ENCODE measurements at places on chromosomes 16 and 17.

DNA sequence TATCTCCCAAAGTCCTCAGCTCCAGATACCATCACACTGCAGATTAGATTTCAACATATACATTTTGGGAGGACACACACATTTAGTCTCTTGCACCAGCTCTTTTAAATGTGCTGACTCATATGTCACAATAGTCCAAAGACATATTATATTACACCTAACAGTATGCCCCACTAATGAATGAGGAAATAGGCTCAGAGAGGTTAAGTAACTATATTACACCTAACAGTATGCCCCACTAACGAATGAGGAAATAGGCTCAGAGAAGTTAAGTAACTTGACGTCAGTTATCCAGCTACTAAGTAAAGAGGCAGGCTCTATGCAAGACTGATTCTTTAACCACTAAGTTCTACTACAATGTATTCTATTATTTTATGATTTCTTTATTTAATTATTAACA, 9.7 kb downstream of the IRX6 start:
- DNase-seq: no peak

DNA sequence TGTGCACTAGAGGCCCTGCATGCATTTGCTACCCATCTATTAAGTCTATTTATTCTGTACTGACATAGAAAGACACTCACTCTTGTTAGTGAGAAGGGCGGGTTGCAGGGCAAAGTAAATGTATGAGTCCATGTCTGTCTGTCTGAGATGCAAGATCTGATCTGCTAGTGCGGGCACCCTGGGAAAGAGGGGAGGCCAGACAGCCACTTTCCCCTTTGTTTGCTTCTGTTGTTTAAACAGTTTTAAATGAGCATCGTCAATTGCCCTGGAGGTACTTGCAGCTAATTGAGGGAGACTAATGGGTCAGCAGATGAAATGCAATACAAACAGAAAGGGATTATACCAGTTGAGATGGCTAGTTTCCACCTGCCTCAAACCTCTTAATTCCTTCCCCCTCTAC, 24.9 kb downstream of the SCNN1G start:
- DNase-seq: no peak

DNA sequence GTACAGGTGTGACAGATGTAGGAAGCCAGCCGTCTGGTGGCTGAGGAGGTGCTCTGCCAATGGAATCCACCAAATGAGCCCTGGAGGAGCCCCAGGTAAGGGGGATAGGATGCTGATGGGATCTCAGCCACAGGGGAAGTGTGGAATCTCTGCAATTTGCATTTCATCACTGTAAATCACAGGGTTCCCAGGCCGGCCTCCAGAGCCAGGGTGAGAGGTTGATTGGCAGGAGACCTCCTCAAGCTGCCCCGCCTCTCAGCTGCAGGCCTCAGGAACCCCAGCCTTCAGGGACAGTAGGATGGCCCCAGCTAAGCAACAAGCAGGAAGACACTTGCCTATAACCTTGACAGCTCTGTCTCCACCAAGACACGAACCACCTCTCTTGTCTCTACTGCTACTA, 39.4 kb downstream of the RTN4RL1 start:
- no peak for DNase-seq

- no peak for DNase-seq
Observed at GRCh38 chr16:4611337-4612021, 3.2 kb downstream of the UBALD1 start.

All from right lobe of liver (tissue), 6 donors.